ENCODE measurements at places on chromosomes 6 and 20. TPM values are rescaled to one million over a fixed set of nuclear protein-coding genes. Genes with fewer than 3 reads are reported as not detected.

Gene LST1
- 0.42 TPM for total RNA-seq

Gene CGA
- total RNA-seq, result not detected

Gene LY6G6D
- not detected for total RNA-seq

Gene UNC5CL
- 1.8 TPM for total RNA-seq

Gene HLA-DRB5
- total RNA-seq, result 0.21 TPM

Gene LTB
- total RNA-seq, result 19.3 TPM

Gene BNIP5
- total RNA-seq, result 0.07 TPM

Gene TSPO2
- not detected for total RNA-seq

Gene LRP11
- total RNA-seq, result 37.9 TPM

Gene FAM120B
- 15.8 TPM for total RNA-seq

Gene RNGTT
- 17.6 TPM for total RNA-seq

Gene GMPR
- 0.96 TPM for total RNA-seq

Gene CUL9
- 32.8 TPM for total RNA-seq

Gene SYNE1
- total RNA-seq, result 67.9 TPM

Gene VIP
- total RNA-seq, result 6.5 TPM

Gene GSTA2
- not detected for total RNA-seq

Gene EEF1A2
- total RNA-seq, result 18.0 TPM

Gene SYNGAP1
- total RNA-seq, result 3.3 TPM

Gene RBBP8NL
- total RNA-seq, result not detected

Gene LBP
- not detected for total RNA-seq

Gene SIRPA
- 50.2 TPM for total RNA-seq

Gene ROS1
- under 0.01 TPM for total RNA-seq

Gene BTNL2
- not detected for total RNA-seq

Gene MGME1
- 11.6 TPM for total RNA-seq

Gene ZSCAN16
- 6.4 TPM for total RNA-seq

Gene PI16
- not detected for total RNA-seq

Gene EMILIN3
- 0.62 TPM for total RNA-seq

Gene WFDC12
- not detected for total RNA-seq

Gene KDM1B
- 24.3 TPM for total RNA-seq

Gene DNAH8
- total RNA-seq, result not detected

Gene RBPJL
- not detected for total RNA-seq

Gene BANF2
- not detected for total RNA-seq

Gene SLC16A10
- total RNA-seq, result 1.0 TPM

Gene TNFRSF6B
- 119 TPM for total RNA-seq

Gene CRIP3
- total RNA-seq, result 0.67 TPM

Gene GRM1
- total RNA-seq, result under 0.01 TPM

Gene SPAG4
- 2.6 TPM for total RNA-seq

Gene FRS3
- 4.0 TPM for total RNA-seq

Gene RSPH9
- 0.41 TPM for total RNA-seq

Gene MYO6
- total RNA-seq, result 53.3 TPM

Gene CCM2L
- not detected for total RNA-seq

Gene ADGRF1
- 5.3 TPM for total RNA-seq

Gene CLIC5
- 3.5 TPM for total RNA-seq

Gene KIF6
- total RNA-seq, result 0.68 TPM

Gene NPBWR2
- total RNA-seq, result not detected

Gene MYCT1
- total RNA-seq, result 8.4 TPM

Gene DACT2
- total RNA-seq, result 0.84 TPM

Gene SIRPD
- total RNA-seq, result not detected

Gene SLC22A2
- not detected for total RNA-seq

Gene NR2E1
- not detected for total RNA-seq

Gene EFCAB8
- total RNA-seq, result not detected

Gene NOX3
- not detected for total RNA-seq

Gene MLN
- not detected for total RNA-seq

Gene BIRC7
- 19.2 TPM for total RNA-seq

Gene NKX2-2
- not detected for total RNA-seq

Gene BHLHE23
- not detected for total RNA-seq

Measured in kidney epithelial cell (primary cell).